ENCODE measurements at places on chromosomes 6 and 20.

DNA sequence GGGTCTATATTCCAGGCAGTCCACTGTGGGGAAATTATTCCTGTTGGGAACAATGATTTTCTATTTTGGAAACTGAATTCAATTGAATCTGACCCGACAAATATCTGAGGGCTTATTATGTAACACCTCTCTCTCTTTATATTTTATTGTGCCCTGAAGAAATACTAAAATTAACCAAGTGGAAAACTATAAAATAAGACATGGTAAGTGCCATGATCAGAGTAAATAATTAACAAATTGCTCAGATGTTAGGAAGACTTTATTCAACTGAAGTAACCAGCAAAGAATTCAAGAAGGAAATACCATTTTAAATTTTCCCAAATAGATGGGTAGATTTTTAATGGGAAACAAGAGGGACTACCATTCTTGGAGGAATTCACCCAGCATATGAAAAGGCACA lies 632.9 kb downstream of the MAFB start:
- peak; percentile 75 for DNase-seq

DNA sequence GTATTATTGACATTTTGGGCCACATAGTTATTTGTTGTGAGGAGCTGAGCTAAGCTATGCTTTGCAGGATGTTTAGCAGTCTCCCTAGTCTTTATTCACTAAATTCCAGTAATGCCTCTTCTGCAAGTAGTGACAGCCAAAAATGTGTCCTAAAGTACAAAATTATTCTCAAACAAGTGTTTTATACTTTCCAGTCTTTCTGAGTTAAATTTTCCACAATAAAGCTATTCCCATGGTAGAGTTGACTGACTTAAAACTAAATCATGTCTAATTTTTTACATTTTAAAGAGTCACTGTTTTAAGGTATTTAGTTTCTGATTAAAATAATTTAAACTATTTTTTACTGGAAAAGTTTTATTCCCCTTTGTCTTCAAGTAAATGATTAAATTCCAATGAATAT lies 717.8 kb upstream of the HS3ST5 start:
- no peak for DNase-seq

- peak; percentile 22 for DNase-seq
Observed at GRCh38 chr6:12585497-12585958, 131.0 kb upstream of the PHACTR1 start.

DNA sequence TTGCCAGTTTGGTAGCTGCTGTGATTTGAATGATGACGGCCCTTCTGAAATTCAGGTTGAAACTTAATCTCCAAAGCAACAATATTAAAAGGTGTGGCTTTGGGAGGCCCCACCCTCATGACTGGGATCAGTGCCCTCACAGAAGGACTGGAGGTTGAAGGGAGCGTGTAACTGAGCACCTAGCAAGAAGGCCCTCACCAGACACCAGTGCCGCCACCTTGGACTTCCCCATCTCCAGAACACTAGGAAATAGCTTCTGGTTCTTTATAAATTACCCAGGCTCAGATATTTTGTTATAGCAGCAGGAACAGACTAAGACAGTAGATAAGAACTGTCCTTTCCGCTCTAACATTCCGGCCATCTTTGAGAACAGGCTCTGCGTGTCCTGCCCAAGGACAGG lies 243.1 kb downstream of the DLL1 start:
- no peak for DNase-seq

DNA sequence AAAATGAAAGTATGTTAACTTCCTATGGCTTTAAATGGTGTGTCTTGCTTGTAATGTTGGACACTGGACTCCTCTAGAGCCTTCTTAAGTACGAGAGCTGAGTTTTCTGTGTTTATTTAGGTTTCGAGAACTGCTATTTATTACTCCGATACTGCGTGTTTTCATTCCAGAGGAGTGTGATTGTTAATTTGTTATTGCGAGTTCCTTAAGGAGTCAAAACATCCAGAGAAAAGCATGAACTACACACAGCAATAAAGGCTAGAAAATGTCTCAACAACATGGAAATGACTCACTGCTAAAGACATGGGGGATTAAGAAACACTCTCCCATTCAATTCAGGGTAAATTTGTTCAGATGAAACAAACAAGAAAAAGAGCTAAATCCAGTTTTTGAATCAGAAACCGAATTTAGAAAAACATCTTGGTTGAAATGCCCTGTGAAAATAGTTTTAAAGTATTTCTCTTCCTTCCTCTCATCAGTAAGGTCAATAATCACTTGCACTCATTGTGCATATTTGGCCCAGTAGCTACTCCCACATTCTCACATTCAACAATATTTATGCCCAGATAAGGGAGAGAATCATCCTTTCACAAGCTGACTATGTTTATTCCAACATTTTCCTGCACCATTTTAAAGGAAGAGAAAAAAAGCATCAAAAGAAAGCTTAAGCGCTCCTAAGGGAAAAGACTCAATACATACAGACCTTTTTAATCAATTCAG lies 36.0 kb downstream of the ATXN1 start:
- peak; percentile 69 for DNase-seq

- no peak for DNase-seq
Observed at GRCh38 chr6:80223743-80224212, 117.3 kb downstream of the BCKDHB start.

- DNase-seq, result no peak
Observed at GRCh38 chr6:109693111-109693510, 2.0 kb downstream of the FIG4 start.

GRCh38 chr20:56368351-56369134 lies 9.8 kb downstream of the FAM210B start:
- DNase-seq, result no peak

- no peak for DNase-seq
Observed at GRCh38 chr20:47253872-47254271, 102.6 kb downstream of the ZMYND8 start.

- DNase-seq, result no peak
Observed at GRCh38 chr6:151263967-151264366, 24.2 kb downstream of the AKAP12 start.

DNA sequence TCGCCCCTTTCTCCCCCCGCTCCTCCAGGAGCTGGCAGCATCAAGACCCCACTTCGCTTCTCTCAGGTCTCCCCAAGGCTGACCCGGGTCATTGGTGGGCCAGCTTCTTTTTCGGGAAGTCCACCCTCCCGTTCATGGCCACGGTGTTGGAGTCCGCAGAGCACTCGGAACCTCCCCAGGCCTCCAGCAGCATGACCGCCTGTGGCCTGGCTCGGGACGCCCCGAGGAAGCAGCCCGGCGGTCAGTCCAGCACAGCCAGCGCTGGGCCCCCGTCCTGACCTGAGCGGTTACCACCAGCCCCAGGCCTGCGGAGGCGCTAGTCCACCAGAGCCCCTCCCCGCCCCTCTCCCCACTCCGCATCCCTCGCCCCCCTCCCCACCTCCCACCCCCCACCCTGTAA lies 1.0 kb downstream of the PPDPF start:
- DNase-seq, result no peak

DNA sequence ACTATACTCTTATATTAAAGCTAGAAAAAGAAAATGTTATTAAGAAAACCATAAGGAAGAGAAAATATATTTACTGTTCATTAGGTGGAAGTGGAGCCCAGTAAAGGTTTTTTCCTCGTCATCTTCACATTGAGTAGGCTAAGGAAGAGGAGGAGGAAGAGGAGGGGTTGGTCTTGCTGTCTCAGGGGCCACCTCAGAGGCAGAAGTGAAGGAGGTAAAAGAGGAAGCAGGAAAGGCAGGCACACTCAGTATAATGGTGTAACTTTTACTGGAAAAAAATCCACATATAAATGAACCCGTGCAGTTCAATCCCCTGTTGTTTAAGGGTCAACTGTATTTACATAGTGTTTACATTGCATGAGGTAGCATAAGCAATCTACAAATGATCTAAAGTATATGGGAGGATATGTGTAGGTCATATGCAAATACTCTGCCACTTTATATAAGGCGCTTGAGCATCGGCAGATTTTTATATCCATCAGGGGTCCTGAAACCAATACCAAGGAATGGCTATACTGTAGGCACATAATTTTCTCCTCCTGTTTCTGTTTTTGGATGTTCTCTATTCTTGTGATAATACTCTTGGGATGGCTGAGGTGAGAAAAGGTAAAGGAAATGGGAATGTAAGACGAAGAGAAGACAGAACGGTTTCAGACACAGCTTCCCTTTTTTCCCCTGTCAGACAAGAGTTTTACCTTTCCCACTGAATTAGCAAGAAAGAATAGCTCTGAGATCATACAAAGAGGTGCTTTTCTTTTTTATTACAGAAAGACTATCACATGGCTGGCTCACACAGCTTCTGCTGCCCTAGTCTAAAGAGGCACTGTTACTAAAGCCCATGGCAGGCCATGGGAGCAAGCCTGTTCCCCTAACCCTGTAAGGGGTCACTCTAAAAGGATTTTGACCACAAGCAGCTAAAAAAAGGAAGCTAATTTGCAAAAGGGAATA lies 59.9 kb downstream of the NUDT3 start:
- no peak for DNase-seq

Data from kidney glomerular epithelial cell (primary cell).